Activated T-cell treated with anti-CD3 and anti-CD28 coated beads, Interleukin-2, amount 50 U/mL, for 4 hours (primary cell): ENCODE measurements at places on chromosomes 3 and 15.

GRCh38 chr3:150073513-150073912, 102.8 kb upstream of the PFN2 start:
- DNase-seq, result no peak

DNA sequence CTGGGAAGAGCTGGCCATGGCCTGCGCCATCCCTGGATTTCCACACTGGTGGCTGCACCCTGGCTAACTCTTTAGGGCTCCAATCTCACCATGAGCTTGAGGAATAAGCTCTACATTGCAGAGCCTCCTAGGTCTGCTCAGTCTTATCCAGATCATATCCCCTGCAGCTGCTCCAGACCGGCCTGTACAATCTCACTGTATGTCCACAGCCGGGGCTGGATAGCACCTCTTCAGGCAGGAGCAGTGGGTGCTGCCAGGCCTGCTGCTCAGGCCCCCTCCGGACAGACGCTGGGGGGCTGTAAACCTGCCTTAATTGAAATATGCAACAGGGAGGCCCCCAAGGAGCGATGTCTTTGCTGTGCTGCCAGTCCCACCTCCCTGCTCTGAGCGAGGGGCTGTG, 15.6 kb downstream of the INSYN1 start:
- no peak for DNase-seq

GRCh38 chr3:41198046-41198445, 1.3 kb upstream of the CTNNB1 start:
- no peak for DNase-seq

- no peak for DNase-seq
These were observed 398.3 kb upstream of the NAALADL2 start for GRCh38 chr3:174460831-174461230.

DNA sequence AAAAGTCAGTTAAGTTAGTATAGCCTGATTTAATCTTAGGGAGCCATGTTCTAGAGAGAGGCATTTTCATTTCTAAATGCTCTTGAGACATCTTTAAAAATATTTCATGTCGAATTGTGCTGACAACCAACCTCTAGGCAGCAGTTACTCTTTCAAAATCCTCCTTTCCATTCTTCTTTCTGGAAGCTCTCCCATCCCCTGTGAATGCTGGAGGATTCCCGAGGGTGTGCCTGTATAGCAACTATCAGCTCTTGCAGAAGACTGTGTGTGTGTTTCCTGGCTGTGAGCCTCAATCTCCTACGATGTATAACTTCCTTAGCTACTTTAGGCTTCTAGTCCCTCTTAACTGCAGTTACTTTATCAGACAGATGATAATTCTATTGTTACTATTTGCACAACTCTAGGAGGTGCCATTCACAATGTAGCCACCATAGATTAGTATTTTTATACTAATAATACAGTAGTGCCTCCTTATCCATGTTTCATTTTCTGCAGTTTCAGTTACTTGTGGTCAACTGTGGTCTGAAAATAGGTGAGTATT, 250.3 kb downstream of the EDEM1 start:
- no peak for DNase-seq

- DNase-seq, result no peak
These were observed 15.6 kb downstream of the CADM2 start for GRCh38 chr3:84974347-84974746.

DNA sequence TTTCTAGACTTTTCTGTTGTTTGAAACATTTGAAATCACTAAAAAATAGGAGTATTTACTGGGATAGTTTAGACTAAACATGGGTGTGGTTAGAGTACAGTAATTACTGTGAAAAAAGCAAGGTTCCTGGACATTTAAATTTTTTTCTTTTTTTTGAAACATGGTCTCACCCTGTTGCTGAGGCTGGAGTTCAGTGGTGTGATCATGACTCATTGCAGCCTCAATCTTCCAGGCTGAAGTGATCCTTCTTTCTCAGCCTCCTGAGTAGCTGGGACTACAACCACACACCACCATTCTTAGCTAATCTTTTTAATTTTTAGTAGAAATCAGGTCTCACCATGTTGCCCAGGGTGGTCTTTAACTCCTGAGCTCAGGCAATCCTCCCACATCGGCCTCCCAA, 20.4 kb upstream of the CELF6 start:
- no peak for DNase-seq

DNA sequence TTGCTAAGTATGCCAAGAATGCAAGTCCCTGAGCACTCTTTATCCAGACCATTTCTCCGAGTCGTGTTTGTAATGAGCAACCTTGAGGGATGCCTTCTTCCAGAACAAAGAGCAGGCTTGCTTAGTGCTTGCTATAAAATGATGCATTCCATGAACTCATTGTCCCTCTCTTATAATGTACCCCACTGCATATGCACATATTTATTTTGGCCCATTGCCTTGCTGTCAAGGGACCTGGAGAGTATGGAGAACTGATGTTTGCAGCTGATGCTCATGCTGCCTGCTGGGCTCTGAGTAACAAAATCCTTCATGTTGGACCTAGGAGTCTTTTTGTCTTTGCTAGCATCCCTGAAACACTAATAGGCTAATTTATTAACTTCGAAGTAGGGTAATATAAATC, 97.8 kb upstream of the AADACL2 start:
- DNase-seq, result no peak

GRCh38 chr3:192639987-192640386, 87.4 kb downstream of the FGF12 start:
- DNase-seq, result no peak

- no peak for DNase-seq
These were observed 56.1 kb downstream of the SYN2 start for GRCh38 chr3:12060139-12060845.
